ENCODE measurements at places on chromosomes 5 and 9.
A peak's percentile ranks its signal among the peaks of the same experiment; 100 is the strongest.

DNA sequence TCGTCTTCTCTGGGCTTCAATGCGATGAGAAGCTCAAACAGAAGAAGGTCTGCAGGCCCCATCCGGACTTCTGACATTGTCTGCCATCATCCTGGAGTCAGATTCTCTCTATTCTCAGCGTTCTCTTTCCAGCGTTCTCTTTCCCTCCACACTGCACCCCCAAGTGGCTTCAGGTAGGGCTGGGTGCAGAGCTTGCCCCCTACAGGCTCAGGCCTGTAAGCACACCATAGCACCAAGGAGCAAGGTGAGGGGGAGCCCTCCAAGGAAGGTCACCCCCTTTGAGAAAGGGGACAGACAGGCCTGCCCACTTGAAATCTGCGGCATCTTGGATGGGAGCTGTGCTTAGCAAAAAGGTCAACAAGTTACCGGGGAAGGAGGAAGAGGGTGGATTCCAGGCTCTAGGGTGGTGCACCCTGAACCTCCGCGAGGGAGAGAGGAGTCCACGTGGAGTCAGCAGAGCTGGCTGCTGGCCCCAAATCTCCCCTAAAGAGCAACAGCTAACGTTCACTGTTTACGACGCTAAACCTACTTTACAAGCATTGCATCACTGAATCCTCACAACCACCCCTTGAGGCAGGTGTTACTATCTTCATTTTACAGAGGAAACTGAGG, 27.5 kb downstream of the GPX3 start:
- no peak for DNase-seq

DNA sequence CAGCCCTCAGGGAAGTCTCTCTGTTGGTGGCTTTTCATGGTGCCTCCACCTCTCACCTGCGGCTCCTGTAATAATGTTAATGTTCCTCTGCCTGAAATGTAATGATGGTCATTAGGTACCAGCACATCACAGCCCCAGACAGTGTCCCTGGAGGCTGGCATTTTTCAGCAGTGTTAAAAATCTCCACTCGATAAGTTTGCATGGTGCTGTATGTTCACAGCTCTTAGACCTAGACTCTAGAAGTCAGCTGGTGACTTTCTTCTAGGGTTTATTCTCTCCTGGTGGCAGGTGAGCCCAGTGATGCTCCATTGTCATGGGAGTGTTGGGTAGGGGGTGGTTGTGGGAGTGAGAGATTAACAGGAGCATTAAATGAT, 53.1 kb downstream of the GPR107 start:
- no peak for DNase-seq

GRCh38 chr5:50415912-50416311, 25.2 kb downstream of the EMB start:
- DNase-seq: peak; percentile 13

DNA sequence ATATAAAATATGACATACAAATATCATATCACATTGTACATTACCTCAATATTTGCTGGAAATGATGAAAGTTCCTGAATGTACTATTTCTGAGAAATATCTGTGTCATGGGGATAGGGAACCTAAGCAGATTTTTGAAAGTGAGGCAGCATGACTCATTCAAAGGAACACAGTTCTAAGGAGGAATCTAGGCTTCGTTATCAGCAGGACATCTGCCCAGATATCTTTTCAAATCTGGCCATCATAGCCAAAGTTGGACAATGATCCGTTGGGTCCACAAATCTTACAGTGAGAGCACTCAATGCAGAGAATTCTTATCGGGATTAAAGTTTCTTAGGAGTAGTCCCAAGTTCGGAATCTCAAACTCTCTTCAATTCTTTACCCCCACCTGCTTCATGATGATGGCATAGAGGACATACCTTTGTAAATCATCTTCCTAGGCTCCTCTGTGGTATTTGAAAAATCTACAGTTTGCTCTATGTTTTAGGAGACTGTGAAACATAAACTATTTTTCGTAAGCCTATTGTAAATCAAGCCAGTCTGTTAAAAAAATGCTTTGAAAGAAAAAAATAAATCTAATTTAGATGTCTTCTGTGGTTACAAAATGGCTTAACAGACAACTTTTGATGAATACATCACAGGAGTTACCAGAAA, 29.4 kb upstream of the ALDH1A1 start:
- DNase-seq: no peak

DNA sequence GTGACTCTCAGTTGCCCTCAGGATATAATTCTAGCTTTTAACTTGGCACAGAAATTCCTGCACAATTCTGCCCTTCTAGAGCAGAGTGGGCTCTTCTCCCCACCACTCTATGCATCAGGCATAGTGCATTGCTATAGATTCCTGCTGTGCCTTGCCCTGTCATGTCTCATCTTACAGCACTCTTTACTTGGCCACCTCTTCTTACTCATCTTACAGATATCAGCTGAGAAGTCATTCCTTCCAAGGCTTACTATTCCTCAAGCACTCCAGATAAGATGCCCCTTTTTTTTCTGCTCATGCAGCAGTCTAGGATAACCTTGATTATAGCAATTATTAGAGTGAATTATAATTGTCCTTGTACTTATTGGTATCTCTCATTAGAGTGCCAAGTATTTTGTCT, 5.6 kb downstream of the FAM221B start:
- DNase-seq: no peak

- DNase-seq: no peak
Observed at GRCh38 chr9:114516913-114517312, 11.6 kb upstream of the WHRN start.

GRCh38 chr5:84791138-84791537, 406.5 kb upstream of the EDIL3 start:
- no peak for DNase-seq

DNA sequence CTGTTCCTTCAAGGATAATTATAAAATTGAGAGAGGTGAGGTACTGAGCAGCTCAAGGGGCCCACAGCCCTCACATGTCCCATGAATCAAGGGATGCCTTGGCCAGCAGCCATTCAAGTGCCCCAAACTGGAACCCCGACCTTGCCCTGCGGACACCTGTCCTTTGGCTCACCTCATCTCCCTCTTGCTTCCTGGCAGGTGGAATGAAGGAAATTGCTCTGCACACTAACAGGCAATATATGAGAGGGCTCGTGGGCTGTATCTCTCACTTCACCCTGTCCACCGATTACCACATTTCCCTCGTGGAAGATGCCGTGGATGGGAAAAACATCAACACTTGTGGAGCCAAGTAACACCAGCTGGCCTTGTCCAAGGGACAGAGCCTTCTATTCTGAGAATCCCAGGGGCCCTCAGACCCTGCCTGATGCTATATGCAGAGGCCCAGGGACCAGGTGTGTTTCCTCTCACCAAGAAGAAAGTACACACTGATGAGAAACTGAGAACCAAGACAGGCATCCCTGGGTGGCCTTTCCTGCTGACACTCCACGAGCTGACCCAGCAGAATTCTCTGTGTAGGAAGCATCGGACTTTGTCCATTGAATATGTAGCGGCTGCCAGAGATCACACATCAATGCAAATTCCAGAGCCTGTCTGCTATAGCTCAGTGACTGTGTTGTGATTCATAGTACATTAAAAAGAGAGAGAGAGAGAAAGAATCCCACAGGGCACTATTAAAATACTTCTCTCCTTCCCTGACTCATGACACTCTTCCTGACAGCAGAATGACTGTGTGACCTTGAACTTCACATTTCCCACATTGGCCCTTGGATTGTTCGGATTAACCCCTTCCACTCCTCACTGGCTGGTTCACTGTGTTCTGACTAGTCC, 92.6 kb downstream of the LIFR start:
- no peak for DNase-seq

GRCh38 chr5:154878642-154879335, 20.4 kb downstream of the CNOT8 start:
- no peak for DNase-seq

DNA sequence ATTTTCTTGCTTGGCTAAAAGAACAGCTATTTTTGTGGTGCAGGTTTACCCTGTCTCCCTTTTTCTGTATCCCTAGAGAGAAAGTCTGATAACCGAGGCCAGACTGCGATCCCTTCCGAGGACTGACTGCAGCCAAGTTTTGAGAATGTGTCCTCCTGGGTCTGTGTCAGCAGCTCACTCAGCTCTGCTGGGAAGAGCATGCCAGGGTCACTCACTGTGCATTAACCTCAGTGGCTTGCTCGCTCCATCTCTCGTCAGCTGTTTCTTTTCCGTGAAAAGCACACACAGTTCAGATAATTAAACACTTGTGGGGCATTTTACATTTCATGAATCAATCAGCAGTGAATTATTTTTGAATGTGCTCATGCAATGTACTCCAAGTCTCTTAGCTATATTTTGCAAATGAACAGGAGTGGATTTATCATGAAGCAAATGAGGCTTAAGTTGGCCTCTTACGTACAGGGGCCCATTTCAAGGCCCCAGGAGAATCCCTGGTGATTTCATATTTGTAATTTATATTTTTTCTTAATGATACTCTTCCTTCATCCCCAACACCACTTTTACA, 252.1 kb downstream of the SMARCA2 start:
- no peak for DNase-seq

DNA sequence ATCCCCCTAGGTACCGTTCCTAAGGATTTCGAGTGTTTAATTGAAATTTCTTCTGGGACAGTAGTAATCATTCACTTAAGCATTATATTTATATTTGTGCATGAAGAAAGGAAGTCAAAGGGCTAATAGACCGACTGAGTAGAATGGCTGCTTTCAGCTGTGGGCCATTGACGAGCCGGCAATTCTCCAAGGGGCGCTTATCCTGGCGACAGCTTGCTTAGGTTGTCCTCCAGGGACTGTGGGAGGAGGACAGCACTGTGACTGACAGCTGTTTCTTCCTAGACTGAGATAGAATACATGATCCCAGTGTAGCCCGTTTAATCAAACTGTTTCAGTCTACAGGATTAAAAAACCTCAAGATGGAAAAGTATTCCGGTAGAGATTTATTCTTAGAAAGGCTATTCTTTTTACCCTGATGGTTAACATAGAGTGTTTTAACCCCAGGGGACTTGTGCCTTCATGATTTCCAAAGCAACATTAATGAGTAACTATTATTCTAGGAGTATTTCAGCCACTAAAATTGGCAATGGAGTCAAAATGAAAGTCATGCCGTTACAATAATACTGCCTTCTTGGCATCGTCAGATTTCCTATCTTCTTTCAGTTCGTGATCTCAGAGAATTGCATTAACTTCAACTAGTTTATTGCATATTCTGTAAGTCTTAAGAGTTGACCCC, 943.1 kb upstream of the WWC1 start:
- no peak for DNase-seq

DNA sequence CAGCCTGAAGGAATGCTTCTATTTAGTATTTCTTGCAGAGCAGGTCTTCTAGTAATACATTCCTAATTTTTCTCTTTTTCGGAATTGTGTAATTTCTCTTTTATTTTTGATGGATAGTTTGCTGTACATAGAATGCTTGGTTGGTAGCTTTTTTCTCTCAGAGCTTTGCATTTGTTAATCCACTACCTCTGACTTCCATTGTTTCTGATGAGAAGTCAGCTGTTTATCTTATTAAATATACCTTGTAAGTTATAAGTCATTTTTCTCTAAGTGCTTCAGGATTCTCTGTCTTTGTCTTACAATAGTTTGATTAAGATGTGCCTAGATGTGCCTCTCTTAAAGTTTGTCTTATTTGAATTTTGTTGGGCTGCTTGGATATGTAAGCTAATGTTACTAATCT, 101.9 kb downstream of the HTR1A start:
- DNase-seq: no peak

DNA sequence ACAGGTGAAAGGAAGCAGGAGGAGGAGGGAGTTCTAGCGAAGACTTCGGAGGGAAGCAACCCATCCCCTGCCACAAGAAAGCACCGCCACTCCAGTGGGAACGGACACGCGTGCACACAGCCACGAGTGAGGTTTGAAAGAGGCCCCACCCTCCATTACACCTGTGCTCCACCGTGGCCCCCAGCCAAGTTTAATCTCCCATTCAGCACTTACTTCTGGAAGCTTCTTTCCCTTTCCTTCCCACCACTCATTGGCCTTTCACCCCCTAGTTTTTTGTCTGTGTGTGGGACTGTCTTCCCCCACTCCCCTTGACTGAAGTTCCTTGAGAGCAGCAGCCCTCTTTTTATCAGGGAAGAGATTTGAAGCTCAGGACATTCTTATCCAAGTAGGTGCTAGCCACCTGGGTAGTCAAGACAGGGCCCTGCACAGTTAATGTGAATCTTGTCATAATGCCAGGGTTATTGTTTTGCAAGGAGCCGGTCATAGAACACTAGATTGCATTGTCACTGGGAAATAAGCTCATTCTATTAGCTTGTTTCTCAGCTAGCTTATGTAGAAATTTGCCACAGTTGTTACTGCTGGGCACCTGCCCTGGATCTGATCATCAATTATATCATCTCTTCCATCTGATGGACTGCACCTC, 256.0 kb downstream of the DOCK8 start:
- DNase-seq: no peak

GRCh38 chr9:76419782-76420380, 25.7 kb upstream of the RFK start:
- no peak for DNase-seq

- DNase-seq: no peak
Observed at GRCh38 chr5:127832067-127832466, 128.9 kb downstream of the CCDC192 start.

DNA sequence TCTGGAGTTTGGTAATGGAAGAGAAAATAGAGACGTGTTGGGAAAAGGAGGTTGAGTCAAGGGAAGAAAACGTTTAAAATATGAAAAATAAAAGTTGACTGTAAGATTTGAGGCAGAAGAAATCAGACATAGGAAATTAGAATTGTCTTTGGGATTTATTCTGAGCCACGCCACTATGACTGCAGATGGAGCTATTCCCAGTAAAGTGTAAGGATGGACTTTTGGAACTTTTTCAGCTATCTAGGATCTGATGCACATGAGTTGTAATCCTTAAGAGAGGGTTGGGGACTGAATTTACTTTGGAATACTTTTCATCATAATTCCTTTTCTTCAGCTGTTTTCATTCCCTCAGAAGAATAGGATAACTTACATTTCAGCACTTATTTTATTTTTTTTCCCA, 336.7 kb downstream of the FAM170A start:
- no peak for DNase-seq

DNA sequence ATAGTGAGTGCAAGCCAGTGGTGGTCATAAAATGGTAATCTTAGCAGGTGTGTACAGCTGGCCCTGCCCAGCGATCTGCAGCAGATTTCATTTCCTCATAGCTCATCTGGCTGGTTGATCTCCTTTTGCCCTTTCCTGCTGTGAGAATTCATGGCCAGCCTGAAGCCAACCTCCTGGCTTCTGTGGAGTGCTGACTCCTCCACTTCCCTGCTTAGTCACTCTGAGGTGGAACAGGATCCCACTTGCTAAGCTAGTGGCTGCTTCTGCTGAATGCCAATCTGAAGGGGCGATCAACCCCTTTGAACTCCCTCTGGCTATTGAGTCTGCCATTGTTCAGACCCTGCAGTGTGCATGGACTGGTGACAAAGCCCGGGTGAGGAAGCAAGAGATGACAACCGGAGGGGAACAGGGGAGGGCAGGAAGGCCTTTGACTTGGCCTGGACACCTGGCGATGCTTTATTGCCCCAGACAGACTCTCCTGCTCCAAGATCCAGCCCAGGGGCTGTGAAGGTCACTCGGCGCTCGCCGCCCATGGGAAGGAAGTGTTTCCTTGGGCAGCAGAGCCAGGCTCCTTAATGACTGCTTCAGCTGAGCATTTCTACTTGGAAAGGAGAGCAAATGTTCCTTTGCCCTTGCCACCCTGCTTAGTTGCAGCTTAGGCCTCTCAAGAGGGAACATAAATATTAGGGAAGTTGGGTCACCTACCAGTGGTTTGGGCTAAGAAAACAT, 341.1 kb downstream of the ZSWIM6 start:
- no peak for DNase-seq
